ENCODE measurements at places on chromosomes 13 and 19. TPM values are rescaled to one million over a fixed set of nuclear protein-coding genes. Genes with fewer than 3 reads are reported as not detected.

HIF3A gene
- total RNA-seq = 0.14 TPM

CGB5 gene
- not detected for total RNA-seq

CXCL17 gene
- total RNA-seq = not detected

ANKLE1 gene
- total RNA-seq = 0.18 TPM

URAD gene
- total RNA-seq = not detected

FGF21 gene
- 0.14 TPM for total RNA-seq

CLPTM1 gene
- 36.5 TPM for total RNA-seq

SLC6A16 gene
- not detected for total RNA-seq

TEX29 gene
- 0.09 TPM for total RNA-seq

FUT3 gene
- total RNA-seq = not detected

S1PR4 gene
- total RNA-seq = not detected
